ENCODE measurements at places on chromosomes 5 and 9.

DNA sequence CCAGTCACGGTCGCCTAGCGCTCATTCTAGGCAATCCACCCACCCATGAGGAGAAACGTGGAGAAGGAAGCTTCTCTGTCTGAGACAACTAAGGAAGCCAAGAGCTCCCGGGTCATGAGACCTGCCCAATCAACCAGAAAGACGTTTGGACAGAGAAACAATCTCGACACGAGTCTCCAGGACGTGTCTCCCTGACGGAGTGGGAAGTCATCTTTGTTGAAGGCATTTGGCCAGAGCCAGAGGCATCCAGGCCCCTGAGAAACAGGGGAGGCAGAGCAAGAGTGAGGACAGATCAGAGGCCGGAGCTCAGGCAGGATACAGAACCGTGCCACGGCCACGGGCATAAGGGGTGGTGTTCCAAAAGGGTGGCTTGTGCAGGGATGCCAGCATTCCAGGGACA is 479.0 kb downstream of the SPATA31A7 start:
- no peak for DNase-seq

GRCh38 chr5:173238312-173239232 is 3.6 kb upstream of the NKX2-5 start:
- no peak for DNase-seq

- no peak for DNase-seq
These were observed 38.3 kb upstream of the CNOT6 start for GRCh38 chr5:180455872-180456271.

DNA sequence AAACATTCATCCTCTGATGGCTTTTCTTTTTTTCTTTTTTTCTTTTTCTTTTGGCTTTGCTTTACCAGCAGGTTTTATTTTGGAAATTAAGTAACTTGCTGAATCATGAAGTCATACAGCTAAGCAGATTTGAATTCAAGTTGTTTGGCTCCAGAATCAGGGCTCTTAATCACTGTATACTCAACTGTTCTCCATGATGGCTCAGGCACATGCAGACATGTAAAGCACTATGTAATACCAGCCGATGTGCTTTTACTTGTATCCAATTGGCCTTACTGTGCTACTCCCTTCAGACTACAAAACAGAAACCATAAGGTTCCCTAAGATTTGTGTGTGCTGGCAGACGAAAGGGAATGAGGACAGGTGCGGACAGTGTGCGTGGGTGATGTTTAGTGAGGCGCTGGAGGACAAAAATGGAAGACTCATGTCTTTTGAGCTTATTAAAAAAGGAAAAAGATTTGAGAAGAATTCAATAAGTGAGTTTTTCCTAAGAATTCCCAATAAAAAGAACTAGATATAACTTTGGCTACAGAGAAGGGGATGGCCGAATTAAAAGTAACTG is 44.7 kb upstream of the OTP start:
- DNase-seq, result no peak

- DNase-seq, result peak; percentile 23
These were observed 1.0 kb upstream of the MXD3 start for GRCh38 chr5:177312649-177313181.

- DNase-seq, result no peak
These were observed 2.1 kb upstream of the OGN start for GRCh38 chr9:92406477-92406876.

DNA sequence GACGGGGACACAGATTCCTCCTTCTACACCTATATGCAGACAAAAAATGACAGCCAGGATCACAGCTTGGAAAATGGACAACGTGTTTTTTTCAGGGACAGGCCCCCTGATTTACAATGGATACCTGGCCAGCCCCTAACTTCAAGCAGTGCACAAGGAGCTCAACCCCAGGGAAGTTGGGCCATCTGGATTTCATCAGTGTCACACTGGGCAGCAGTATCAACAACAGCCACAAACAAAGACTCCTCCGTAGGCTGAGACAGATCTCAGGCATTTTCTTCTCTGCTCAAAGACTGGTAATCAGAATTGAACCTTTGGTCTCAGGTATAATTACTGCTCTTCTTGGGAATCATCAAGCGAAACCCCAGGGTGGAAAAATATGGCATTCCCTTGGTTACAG is 374.0 kb downstream of the ZNF608 start:
- DNase-seq, result no peak

DNA sequence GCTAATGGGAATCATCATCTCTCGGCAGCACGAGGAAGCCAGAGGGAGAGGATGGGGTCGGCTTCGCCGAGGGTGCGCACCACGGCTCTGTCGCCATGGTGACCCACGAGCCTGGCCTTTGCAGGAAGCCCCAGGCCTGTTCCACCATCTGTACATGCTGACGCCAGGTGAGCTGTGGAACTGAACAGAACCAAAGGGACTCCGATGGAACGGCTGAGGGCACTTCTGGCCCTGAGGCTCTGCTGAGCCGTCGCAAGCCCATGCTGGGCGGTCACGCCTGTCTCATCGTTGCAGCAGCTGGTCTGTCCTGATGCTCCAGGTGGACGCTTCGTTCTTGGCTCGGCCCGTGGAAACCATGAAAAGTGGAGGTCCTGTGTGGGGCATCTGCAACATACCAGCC is 34.6 kb upstream of the UBAC1 start:
- DNase-seq, result no peak

DNA sequence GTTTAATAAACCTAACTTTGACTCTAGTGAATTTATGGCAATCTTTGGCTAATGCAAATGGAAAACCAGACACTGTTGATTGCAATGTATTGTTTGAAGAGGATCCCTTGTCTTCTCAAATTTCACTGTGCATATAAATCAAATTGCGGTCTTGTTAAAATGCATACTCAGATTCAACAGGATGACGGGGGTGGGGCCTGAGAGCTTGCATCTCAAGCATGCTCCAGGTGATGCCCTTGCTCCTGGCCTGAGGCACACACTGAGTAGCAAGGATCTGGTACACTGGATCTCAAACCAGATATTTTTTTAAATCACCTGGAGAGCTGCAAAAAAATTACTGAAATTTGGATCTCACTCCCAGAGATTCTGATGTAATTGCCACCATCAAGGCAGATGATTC is 463.7 kb downstream of the DNAH5 start:
- no peak for DNase-seq

- DNase-seq, result no peak
These were observed 34.1 kb upstream of the NPR3 start for GRCh38 chr5:32677023-32677422.

DNA sequence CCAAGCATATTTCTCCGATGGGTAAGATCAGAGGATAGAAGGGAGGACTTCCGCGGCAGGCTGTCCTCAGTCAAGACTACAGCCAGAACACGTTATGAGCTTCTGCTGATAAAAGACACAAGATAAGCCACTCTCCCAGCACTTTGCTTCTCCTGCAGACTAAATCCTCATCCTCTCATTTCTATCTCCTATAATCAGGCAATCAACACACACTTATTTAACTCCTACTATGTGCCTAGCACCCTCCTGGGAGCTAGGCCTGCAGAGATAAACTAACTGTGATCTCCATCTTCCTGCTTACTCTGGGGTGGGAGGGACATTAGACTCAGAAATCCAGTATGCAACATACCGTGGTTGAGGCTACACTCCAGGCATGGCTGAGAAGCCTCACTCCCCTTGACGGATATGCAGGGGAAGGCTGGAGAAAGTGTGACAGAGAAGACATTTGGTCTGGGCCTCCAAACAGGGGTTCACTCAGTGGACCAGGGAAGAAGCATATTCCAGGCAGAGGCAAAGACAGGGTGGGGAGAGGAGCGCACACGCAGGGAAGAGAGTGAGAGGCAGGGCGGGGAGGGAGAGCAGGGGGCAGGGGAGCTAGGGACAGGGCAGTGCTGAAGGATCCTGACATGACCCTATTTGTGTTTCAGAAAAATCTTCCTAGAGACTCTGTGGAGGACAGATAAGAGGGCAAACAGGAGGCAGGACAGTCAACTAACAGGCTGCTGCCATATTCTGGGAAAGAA is 274.1 kb downstream of the DENND1A start:
- DNase-seq, result no peak

DNA sequence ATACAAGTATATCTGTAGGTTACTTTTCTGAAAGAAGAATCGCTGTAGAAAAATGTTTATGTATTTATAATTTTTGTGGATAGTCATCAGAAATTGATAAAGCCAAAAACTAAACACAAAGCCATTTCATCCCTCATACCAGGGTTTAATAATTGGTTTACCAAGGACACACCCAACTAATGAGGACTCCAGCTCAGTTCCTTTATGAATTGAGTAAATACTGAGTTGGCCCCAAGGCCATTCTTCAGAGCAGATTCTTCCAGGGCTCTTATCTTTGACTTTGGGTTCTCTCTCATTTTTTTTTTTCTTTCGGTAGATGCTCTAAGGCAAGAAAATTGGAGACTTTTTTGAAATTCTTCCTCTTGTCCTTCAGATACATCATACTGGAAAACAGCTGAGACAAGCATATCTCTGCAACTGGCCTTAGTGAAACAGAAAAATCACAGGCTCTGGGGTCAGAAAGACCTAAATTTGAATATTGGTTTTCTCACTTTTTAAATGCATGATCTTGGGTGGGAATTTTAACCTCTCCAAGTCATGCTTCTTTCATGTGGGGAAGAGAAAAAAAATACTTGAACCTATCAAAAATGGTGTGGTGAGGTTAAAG is 401.8 kb downstream of the ARHGEF28 start:
- no peak for DNase-seq

GRCh38 chr5:73126381-73126780 is 6.0 kb downstream of the TMEM171 start:
- DNase-seq, result no peak

GRCh38 chr9:92550765-92551164 is 15.0 kb upstream of the ECM2 start:
- no peak for DNase-seq

GRCh38 chr5:176185133-176185733 is 53.0 kb upstream of the SIMC1 start:
- no peak for DNase-seq

DNA sequence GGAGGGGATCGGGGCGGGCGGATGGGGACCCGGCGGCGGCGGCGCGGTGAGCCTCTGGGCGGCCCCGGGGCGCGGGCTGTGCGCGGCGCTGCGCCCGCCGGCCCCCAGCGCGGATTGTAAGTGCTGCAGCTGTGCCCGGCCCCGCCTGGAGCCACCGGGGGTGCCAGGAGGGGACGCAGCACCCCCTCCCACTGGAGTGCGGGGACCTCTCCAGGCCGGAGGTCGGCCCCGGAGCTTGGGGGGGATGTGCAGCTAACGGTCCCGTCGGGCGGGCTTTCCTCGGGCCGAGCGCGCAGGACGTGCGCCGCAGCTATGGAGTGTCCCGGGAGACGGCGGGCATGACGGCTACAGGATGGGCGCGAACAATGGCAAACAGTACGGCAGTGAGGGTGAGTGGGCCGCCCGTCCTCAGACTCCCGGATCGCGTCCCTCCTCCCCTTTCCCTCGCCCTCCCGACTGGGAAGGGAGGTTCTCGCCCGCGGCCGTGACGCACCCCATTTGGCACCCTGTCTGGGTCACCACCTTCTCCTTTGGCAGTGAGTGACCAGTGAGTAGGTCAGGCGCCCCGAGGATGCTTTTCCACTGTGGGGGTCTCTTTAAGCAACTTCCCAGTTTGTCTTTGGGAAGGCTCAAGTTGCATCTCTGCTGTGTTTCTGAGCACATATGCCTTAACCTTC is 483 bp downstream of the FBXL7 start:
- no peak for DNase-seq

- no peak for DNase-seq
These were observed 105.8 kb downstream of the GDA start for GRCh38 chr9:72254901-72255545.

DNA sequence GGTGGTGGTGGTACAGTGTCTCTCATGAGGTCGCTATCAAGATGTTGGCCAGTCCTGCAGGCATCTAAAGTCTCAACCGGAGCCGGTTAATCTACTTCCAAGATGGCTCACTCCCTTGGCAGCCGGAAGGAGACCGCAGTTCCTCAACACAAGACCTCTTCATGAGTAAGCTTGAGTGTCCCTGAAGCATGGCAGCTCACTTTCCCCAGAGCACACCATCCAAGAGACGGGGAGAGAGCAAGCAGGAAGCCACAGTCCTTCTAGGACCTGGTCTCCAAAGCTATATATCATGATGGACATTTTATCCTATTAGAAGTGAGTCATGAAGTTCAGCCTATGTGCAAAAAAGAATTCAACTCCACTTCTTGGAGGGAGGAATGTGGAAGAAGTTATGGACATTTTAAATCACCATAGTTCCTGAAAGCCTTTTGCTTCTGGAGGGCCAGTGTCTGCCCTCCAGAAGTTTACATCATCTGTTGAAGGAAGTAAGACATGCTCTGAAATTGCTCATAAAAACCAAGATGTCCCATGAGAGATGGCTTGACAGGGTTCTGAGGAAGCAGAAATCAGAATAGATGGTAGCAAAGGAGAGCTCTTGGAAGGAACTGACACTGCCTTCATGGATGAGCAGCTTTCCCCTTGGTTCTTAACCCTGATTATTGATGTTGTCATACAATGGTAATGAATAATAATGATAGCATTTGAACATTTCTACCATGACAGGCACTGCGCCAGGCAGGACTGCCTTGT is 21.3 kb downstream of the GALNT10 start:
- peak; percentile 20 for DNase-seq

GRCh38 chr5:113221294-113222176 is 213.3 kb downstream of the TSSK1B start:
- no peak for DNase-seq

- DNase-seq, result no peak
These were observed 82.0 kb upstream of the PCAT7 start for GRCh38 chr9:94472806-94473360.

GRCh38 chr5:128519827-128520226 is 18.2 kb downstream of the FBN2 start:
- DNase-seq, result no peak

- no peak for DNase-seq
These were observed 138.4 kb downstream of the MAPKAP1 start for GRCh38 chr9:125568621-125569020.

DNA sequence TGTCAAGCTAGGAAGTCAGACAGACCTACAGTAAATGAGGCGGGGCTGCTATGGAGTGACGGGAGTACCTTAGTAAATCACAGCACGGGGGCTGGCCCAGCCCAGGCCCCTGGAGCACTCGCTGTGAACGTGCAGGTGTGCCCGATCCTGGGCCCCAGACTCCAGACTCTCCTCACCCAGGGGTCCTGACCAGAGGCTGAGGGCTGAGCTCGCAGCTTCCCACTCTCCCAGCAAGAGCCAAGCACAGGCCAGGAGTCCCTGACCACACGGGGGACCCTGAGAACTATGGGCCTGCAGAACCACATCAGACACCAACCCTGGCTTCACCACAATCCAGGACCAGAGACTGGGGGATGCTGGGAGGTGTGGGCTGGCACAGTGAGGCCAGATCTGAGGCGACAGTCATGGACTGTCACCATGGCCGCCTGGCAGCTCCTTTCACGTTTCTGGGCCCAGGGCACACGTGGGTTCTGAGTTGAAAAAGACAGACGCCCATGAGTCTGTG is 73.4 kb downstream of the ADAMTS2 start:
- no peak for DNase-seq

DNA sequence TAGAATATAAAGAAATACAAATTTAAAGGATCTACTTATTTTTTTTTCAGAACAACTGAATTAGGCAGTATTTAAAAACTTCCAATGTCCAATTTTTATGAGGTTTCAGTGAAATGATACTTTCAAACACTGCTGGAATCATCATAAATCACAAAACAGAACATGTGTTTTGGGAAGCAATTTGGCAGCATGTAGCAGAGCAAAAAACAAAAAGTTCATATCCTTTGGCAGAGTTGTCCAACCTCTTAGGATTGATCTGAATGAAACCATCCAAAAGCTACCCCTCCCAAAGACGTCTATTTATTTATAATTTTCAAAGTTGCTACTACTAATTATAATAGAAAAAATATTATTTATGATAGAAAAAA is 192.4 kb upstream of the PUM3 start:
- no peak for DNase-seq

- DNase-seq, result no peak
These were observed at the start of gene DPP7 for GRCh38 chr9:137114613-137115393. Gene DPP7 (minus strand): TSS chr9:137114733. CDS start chr9:137114713, 20 bp downstream.

GRCh38 chr5:39231705-39232525 is 12.6 kb upstream of the FYB1 start:
- peak; percentile 25 for DNase-seq

All from renal cortical epithelial cell (primary cell).